ENCODE measurements at places on chromosomes 16 and 17.

DNA sequence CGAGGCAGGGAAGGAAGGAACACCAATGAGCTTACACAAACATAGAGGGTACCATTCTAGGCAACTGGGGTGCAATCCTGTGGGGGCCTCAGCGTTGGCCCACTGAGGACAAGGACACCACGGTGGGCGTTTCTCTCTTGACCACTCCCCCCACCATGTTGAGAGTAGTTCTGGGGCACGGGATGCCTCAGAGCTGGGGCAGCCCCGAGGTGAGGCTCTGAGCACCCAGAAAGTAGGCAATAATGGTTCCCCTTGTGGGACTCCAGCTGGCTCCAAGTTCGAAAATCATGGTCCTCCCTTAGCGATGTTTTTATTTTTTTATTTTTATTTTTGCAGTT lies 5.1 kb downstream of the PRSS21 start:
- no peak for DNase-seq

DNA sequence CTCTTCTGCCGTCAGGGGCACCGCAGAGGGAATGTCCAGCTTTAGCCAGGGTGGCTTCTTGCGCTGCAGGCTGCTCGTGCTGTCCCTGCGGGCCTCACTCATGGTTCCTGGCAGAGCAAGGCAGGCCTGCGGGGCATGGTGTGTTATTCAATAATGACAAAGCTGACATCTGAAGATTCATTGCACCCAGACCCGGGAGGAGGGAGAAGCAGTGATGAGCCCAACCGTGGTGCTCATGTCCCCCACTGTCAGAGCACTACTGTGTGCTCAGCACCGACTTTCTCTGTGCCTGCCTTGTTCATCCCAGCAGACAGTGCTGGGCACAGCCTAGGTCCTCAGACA lies 7.5 kb downstream of the RHBDF1 start:
- no peak for DNase-seq

DNA sequence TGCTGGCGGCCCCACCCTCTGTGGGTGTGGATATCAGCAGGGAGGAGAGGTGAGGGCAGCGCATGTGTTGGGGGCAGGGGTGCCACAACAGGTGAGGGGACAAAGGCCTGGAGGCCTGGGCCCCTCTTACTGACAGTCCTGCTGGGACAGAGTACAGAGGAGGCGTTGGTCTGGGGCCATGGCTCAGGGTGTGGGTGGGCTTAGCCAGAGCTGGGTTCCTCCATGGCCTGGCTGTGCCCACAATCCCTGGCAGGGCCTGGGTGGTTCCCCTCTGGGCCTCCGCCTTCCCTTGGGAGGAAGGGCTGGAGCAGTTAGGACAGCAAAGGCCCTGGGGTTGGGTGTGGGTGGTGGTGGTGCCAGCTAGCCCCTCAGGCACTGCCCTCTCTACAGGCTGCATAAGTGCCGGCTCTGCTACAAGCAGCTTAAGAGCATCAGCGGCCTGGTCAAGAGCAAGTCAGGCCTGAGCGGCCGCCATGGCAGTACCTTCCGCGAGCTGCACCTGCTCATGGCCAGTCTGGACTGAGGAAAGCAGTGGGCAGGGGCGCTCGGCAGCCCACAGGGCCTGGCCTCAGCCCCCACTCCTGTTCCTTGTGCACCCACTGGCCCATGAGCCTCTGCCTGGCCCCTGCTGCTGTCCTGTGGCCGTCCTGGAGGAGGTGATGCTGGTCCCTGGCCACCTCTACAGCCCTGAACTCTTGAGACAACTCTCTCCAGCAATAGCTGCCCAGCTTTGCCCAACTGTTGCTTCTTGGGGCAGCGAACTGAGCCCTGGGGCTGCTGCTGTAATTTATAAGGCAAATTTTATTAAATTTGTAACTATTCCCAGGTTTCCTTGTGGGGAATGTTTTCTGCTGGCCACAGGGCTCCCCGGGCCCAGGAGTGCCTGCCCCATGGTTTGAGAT lies 21.1 kb downstream of the KATNB1 start:
- no peak for DNase-seq

- no peak for DNase-seq
These were observed 2.3 kb downstream of the METRNL start for GRCh38 chr17:83081684-83082201.

DNA sequence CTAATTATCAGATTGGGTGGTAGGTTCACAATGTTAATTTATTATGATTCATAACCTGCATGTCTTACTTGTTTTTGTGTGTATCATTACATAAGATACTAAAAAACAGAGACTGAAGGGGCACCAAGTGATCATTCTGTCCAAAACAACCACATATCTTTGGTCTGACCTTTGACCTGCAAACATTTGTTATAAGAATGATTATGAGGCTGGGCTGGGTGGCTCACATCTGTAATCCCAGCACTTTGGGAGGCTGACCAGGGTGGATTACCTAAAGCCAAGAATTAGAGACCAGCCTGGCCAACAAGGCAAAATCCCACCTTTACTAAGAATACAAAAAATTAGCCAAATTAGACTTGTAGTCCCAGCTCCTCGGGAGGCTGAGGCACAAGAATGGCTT lies 116.4 kb downstream of the SPAG9 start:
- DNase-seq, result no peak

GRCh38 chr16:10679921-10680320 lies 14.8 kb downstream of the TEKT5 start:
- no peak for DNase-seq

DNA sequence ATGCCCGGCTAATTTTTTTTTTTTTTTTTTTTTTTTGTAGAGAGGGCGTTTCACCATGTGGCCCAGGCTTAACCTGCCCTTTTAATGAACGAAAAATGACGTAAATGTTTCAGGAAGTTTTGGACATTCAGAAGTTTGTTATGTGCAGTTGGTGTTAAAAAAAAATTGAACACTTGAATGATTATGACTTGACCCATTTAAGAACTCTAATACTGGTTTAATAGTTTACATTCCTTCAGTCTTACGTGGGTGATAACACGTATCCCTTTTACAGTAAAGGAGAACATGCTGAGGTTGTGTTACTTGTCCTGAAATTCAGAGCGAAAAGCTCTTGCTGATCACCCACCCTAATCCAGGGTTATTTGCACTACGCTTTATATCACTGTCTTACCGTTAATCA lies 1.7 kb downstream of the MLYCD start:
- DNase-seq, result no peak

GRCh38 chr17:78426293-78426879 lies 47.9 kb downstream of the PGS1 start:
- no peak for DNase-seq

DNA sequence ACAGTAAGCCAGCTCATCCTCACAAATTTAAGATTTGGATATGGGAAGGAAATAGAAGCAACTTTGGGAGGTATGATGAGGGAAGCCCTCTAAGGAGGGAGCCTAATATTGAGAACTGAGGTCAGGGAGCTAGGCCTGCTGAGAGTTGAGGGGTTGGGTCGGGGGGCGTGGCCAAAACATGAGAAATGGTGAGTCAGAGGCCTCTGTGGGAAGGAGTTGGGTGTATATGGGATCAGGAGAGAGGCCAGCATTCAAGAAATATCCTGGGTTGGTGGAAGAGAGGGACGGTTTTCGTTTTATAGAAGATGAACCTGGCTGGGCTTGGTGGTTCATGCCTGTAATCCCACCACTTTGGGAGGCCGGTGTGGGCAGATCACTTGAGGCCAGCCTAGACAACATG lies 48.4 kb downstream of the CLEC16A start:
- DNase-seq, result no peak

DNA sequence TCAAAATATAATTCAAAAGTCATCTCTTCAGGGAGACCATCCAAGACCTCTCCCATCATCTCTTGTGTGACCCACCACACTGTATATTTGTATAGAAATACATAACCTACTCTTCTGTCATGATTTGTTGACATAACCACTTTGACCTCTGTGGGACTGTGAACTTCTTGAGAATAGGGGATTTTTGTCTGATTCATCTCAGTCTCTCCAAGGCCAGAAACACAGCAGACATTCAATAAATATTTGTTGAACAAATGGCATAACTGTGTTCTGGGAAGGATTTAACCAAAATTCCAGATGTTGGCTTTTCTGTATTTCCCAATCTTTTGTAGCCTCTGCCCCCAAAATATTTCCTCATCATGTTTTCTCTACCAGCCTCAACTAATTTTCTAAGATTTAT lies 169.7 kb downstream of the CDH11 start:
- no peak for DNase-seq

- DNase-seq, result no peak
These were observed 298.1 kb upstream of the IRX5 start for GRCh38 chr16:54632322-54633220.

DNA sequence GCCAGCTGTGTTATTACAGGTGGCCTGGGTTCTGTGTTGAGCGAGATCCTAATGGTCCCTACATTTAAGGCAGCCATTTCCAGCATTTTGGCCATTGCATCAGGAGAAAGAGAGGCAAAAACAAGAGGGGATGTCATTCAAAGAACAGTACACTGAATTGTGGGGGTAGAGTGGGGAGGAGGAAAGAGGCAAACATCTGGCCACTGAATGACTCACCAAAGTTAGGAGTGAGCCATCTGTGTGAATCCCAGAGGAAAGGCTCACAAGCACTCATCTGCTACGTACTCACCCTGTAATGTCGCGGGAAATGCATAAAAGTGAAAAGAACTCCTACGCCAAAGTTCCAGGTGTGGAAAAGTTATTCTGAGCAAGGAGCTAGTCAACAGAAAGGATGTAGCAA lies 16.7 kb downstream of the KRABD2 start:
- DNase-seq, result no peak

- no peak for DNase-seq
These were observed 15.5 kb upstream of the SUPT4H1 start for GRCh38 chr17:58367461-58367860.

- DNase-seq, result no peak
These were observed 21.7 kb upstream of the PAFAH1B1 start for GRCh38 chr17:2571523-2572303.

GRCh38 chr17:20996724-20997615 lies 45.8 kb downstream of the USP22 start:
- DNase-seq, result no peak

DNA sequence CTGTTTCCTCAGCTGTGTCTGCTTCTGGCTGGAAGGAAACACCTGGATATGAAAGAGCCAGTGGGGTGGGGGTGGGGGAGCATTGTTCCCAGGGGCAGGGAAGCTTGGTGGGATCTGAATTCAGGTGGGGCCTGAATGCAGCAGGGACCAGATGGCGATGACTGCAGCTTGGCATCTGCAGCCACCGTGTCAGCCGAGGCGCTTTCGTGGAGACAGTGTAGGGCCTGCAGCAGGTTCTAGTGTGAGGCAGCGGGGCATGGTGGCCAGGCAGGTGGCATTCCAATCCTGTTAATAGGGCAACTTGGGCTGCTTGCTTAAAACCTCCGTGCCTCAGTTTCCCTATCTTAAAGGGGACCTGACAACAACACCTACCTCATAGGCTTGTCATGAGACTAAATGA lies 1.7 kb downstream of the PIK3R6 start:
- DNase-seq, result no peak

GRCh38 chr16:65845466-65846209 lies 520.9 kb upstream of the CDH5 start:
- no peak for DNase-seq

GRCh38 chr16:87468550-87468949 lies 24.3 kb downstream of the ZCCHC14 start:
- DNase-seq, result no peak

GRCh38 chr16:86050591-86051367 lies 151.8 kb downstream of the IRF8 start:
- DNase-seq, result no peak

DNA sequence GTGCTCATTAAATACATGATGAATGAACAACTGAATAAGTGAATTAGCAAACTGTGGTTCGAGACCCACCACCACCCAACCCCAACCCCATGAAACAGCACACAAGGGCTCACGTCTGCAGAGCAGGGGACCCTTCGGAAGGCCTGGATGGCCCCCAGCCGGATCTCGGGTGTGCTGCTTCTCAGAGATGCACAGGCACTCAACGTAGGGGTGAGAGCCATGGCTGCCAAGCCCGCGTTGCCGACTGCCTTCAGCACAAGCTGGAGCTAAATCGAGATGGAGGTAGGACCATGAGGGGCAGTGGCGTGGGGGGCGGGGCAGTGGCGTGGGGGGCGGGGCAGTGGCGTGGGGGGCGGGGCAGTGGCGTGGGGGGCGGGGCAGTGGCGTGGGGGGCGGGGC lies 93.2 kb downstream of the LITAF start:
- no peak for DNase-seq

GRCh38 chr16:7436306-7436705 lies 103.7 kb downstream of the RBFOX1 start:
- no peak for DNase-seq

DNA sequence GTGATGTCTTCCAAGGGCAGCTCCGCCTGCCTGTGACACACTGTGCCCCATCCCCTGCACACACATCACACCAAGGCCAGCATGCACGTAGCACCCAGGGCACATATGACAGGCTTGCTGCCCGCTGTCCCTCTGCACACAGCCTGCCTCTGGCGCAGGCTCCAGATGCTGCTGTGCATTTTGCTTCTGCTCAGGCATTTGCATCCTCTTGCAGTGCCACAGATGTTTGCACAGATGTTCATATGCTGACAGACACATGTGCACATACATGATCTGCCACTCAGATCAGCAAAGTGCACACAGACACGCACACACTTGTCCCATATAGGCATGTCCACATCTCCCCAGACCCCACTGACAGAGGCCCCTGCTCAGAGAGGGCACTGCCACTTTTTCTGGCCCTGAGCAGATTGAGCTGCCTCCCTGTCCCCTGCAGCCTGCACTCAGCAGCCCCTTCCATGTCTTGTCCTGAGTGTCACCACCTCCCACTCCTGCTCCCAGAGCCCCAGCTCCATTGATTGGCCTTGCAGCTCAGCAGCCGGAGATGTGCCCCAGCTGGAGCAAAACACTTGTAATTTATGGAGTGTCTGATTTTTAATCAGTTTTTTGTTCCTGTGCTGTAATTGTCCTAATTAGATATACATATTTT lies 115.1 kb upstream of the RPL38 start:
- no peak for DNase-seq

Measured in stimulated activated CD8-positive, alpha-beta memory T cell treated with anti-CD3 and anti-CD28 coated beads, Interleukin-15, amount 100 ng/mL, for 24 hours (primary cell).